ENCODE measurements at places on chromosomes 5 and 9. TPM values are rescaled to one million over a fixed set of nuclear protein-coding genes. Genes with fewer than 3 reads are reported as not detected.

Gene ENTREP1
- not detected for polyA plus RNA-seq

Gene IL5
- not detected for polyA plus RNA-seq

Gene KLF4
- polyA plus RNA-seq: 0.13 TPM

Gene CATSPER3
- not detected for polyA plus RNA-seq

Gene OR4F3
- polyA plus RNA-seq: not detected

Gene RGS7BP
- polyA plus RNA-seq: not detected

Gene MATR3
- polyA plus RNA-seq: 346 TPM

Gene MED7
- polyA plus RNA-seq: 18.6 TPM

Gene ZNF879
- polyA plus RNA-seq: 2.7 TPM

Gene TLX3
- polyA plus RNA-seq: not detected

Gene PCDHB16
- not detected for polyA plus RNA-seq

Gene TXNDC8
- not detected for polyA plus RNA-seq

Gene SLC34A1
- polyA plus RNA-seq: not detected

Gene ARHGEF39
- 0.64 TPM for polyA plus RNA-seq

Gene ENTPD2
- polyA plus RNA-seq: not detected

Gene KIAA0825
- 0.84 TPM for polyA plus RNA-seq

Gene SPEF2
- polyA plus RNA-seq: not detected

Measured in IgD-negative memory B cell (primary cell).